Effector CD4-positive, alpha-beta T cell (primary cell): ENCODE measurements at places on chromosomes 2 and 18.

DNA sequence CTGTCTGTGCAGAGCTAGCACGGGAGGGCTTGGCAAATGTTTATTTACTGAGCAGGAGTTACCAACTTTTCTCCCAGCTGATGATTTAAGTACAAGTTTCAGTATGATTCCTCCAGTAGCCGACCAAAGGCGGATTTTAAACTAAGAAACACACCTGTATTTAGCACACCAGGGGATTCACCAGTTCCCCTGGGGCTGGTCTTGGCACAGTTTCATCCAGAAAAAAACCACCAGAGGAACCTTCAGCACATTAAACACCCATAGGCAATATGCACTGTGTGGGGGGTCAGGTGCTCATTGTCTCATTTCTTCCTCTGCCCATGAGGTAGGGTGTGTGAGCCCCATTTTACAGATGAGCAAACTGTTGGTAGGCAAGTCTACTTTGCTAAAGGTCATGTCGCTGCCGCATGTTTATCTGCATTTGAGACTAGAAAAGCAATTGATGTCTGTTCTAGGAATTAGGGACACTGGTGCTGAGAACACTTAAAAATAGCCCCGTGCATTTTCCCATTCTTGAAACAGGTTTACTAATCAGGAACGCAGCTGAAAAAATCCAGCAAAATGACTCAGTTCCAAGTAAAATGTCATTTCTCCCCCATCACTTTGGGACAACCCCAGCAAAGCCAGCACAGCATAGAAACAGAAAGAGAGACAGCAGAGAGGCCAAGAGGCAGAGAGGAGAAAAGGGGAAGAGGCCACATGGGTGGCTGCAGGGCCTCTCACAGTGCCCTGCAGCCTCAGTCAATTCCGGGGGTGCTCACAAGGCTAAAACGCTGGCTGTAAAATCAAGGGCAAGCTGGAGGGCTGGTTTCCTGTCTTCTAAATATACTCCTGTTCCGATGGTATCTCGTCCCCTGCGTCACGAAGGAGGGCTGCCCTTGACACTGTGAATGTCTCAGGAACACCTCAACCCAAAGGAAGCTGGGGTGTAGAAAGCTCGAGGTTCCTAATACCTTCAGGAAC lies 166.8 kb upstream of the ID2 start:
- DNase-seq: peak; percentile 42

DNA sequence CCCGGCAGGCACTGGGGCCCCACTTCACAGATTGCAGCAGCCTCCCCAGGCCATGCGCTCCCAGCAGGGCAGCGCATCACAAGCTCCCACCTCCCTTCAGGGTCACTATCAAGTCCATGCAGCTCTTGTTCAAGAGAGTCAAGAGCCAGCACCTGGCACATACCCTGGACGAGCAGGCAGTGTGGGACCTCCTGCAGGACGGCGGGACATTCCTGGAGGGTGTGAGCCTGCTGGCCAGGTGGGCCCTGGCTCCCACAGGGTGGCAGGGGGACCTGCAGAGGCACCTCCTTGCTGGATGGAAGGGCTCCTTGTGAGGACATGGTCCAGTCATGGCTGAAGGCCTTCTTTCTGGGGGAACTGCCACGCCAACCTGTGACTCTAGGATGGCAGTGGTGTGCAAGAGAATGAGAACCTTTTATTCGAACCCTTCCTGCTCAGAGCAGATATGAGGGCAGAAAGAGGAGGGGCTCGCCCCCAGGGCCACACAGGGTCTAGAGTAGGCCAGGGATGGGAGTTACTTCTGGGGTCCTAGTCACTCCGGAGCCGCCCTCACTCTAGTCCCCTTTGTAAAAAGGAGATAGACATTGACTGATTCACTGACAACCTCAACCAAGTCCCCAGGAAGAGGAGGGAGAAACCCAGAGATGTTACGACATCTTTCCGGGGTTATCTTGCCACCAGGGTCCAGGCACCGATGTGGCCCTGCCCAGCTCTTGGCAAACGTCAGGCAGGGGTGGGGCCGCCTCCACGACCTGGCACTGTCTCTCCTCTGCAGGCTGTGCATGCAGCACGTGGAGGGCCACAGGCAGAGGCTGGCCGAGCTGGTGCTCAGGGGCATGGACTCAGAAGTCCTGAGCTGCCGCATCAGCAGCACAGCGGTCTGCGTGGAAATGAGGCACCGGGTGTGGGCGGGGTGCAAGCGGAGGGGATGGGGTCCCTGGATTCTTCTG lies 31.3 kb downstream of the HJURP start:
- no peak for DNase-seq

GRCh38 chr2:134667081-134667480 lies 51.7 kb downstream of the TMEM163 start:
- no peak for DNase-seq

DNA sequence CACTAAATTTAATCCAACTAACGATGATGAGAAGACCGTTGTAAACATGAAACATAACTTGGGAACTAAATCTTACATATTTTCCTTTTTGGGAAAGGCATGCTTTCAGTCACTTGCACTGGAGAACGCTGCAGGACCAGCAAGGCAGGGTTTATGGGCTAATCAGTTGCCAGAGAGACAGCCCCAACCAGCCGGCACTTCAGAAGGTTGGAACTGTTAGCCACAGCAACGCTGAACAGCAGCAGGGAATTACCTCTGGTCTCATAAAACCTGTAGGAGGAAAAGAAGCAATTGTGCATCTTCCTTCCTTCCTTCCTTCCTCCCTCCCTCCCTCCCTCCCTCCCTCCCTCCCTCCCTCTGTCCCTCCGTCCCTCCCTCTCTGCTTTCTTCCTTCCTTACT lies 33.9 kb upstream of the SIX2 start:
- no peak for DNase-seq

DNA sequence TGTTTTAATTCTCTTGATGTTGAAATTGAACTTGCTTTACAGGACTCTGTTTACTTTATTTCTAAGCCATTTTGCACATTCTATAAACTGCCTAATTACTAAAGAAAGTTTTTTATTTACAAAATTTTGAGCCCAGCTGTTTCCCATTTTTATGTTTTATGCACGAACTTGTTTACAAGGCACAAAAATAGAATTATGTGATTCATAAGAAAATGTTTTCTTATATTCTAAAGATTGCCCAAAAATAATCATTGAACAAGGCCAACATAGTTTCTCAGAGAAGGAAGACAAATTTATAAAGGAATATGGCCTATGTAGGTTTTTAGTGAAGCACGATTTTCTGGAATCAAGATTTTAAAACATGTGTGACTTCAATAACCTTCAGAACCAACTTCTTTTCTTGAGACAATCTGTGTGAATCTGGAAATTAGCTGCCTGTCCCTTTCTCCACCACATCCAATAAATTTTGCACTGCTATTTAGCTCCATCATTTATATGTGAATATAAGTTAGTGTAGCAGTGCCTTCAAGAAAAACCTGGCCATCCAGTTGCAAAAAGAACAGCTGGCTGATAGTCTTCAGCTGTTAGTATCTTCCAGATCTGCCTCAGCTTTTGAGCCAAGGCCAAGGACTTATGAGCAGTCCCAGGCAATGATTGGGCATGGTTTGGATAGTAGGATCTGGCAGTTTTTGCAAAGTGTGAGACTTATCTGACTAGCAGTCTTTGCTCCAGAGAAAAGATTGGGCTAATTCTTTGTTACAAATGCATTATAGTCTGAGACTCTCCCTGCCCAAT lies 253.2 kb upstream of the COL3A1 start:
- no peak for DNase-seq

- no peak for DNase-seq
These were observed 69.8 kb upstream of the EML6 start for GRCh38 chr2:54653572-54654204.

DNA sequence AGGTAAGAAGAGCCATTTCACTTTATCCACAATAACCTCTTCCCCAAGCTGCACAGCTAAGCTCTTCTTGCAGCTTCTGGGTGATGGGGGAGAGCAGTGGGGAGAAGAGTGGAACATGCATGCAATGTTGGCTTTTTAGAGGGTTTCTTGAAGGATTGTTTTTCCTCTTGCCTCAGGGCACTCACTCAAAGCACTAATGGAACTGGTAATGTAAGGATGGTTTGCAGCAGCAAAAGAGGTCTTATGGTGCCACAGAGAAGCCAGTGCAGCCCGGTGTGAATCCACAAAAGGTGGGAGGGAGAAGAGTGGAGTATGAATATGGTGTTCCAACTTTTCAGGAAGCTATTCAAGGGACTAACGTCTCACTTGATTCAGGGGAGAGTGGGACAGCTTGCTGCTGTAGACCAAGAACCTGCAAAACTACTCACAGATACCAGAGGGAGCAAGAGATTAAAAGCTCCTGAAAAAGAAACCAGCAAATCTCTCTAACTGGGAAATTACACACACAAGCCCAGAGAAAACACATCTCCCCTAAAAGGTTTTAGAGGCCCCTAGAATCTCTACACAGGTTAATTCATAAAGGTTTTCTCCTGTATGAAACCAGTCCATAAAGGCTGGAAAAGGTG lies 116.4 kb downstream of the CHN1 start:
- DNase-seq: no peak

- DNase-seq: no peak
These were observed 835.0 kb downstream of the NRXN1 start for GRCh38 chr2:50196775-50197480.

DNA sequence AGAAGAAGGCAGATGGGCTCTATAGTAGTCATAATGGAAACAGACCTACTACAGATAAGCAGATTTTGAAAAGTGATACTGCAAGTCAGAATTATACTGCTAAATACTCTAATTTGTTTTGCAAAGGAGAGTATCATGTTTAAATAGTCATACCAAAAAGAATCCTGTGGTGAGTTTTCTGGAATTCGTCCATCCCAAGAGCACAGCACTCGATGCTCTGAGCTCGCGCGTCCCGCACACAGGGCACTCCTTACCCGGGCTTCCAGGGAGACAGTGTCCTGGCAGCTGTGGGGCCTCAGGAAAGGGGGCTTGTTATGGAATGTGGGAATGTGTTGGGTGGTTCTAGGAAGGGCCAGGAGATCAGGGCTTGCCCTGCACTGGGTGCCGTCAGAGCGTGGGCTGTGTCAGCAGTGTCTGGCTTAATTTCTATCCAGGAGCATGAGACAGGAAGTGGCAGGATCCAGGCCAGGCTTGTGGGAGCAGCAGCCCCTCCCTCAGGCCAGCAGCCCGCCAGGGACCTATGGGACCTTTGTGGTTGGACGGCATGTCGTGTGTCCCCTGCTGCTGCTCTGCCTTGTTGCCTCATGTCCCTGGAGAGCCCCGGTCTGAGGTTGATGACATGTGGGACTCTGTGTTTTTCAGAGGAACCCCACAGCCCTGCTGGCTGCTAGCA lies 193.2 kb upstream of the TPO start:
- no peak for DNase-seq

DNA sequence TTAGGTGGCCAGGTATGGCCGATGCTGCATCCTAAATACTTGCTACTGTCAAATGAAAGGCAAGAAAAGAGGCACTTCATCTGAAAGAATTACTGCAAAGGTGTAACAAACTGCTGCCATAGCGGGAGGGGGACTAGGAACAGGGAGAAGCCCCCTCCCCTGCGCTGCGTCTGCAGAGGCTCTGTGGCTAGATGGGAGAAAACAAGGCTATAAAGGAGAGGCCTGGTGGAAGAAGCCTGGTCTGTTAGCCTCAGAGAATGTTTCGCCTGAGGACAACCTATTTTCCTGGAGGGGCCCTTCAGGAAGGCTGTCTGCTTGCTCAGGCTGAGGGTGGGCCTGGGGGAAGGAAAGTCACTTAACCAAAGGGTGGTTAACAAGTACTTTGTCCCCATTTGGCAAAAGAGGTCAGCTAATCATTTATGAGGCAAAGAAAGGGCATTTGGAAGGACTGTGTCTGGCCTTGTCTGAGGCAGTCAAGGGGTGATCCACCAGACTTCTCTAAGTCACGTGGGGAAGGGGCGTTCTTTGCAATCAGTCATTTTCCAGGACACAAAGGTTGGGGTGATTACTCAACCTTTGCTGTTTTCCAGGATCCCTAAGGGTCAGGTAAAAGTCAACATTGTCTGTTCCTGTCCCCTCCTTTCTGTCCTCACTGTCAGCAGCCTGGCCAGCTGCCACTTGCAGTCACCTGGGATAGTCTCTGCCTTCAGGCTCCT lies 103.0 kb upstream of the TMEM200C start:
- no peak for DNase-seq

GRCh38 chr2:54106631-54107454 lies 8.6 kb upstream of the ACYP2 start:
- DNase-seq: peak; percentile 16

DNA sequence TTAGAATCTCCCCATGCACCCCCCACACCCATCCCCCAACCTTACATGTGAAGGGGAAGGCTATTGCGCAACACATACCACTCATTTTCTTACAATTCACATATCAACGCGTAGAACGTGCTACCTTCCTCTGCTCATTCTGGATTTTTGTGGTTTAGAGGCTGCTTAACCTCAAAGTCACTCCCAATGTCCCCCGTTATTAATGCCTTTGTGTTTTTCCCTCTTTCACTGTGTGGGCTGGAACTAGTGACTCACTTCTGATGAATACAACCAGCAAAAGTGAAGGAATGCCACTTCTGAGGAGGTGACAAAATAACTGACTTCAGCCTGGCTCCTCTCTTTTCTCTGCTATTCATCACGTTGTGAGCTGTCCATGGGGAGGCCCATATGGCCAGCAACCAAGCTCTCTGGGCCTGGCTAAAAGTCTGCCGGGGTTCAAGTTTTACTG lies 342.5 kb upstream of the NXPH2 start:
- no peak for DNase-seq

- DNase-seq: no peak
These were observed 24.3 kb downstream of the TMEM237 start for GRCh38 chr2:201618744-201619662.

DNA sequence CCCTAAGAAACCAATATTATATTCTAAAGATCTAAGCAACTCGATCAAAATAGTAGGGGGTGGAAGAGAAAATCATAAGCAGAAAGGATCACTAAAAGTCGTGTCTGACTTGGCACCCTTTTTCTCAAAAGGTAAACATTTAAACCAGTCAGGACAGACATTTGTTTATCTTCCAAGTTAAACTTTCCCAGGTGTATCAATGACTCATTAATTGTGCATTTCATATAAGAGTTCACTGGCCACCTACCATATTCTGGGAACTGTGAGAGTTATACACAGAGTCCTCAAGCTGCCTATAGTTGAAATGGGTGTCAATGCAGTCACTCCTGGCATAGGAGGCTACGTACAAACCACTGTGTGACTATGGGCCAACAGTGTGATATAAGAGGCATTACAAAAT lies 4.8 kb upstream of the ACVR1 start:
- DNase-seq: no peak

- no peak for DNase-seq
These were observed 324.0 kb downstream of the PARD3B start for GRCh38 chr2:204869132-204869823.

DNA sequence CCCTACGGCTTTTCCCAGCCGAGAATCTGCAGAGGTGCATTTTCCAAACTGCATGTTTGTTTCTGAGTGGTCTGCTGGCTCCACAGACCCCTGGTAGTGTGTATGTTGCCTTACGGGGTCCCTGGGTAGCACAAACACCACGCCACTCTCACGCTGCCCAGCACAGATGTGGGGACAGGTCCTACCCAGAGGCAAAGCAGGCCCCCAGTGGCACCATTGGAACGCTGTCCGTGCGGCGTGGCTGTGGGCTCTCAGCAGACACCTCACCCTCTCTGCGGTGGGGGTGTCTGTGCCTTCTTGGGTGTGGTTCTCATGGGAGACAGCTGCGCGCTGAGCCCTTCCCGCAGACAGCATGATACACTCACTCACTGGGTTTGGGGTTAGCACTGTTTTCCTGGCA lies 137.4 kb downstream of the NFATC1 start:
- no peak for DNase-seq
